ENCODE measurements at places on chromosomes 16 and 17.

DNA sequence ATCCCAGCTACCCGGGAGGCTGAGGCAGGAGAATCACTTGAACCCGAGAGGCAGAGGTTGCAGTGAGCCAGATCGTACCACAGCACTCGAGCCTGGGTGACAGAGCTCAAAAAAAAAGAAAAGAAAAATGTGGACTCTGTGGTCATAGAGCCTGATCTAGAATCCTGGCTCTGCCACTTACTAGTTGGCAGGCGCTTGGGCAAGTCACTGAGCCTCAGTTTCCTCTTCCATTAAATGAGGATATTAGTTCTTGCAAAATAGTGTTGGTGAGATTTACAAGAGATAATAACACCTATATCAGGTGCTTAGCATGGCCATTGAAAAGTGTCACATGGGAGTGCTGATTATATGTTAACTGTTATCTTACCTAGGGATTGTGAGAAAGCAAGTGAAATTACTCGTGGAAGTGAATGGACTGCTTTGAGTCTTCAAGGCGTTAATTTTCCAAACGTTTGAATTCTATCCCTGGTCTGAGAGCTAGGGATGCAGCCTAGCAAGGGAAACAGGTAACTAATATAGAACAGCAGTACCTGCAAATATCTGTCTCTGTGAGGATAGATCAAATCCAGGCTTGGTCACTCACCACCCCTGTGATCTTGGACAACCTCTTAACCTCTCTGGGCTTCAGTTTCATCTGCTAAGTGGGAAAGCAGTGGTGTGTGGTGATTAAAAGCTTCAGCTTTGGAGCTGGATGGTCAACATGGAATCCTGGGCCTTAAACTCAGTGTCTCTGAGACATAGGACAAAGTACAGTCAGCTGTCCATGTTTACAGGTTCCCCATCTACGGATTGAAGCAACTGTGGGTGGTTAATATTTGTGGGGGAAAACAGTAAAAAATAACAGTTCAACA lies 953 bp upstream of the NSMCE1 start:
- DNase-seq, result no peak

- no peak for DNase-seq
Measured at GRCh38 chr17:34637041-34637547, 57.7 kb downstream of the TMEM132E start.

- DNase-seq, result no peak
Measured at GRCh38 chr17:7211491-7212273, 8.0 kb downstream of the DLG4 start.

- DNase-seq, result no peak
Measured at GRCh38 chr17:33519692-33520091, 226.6 kb upstream of the ASIC2 start.

All from stimulated activated CD4-positive, alpha-beta T cell treated with anti-CD3 and anti-CD28 coated beads, Interleukin-4, amount 100 ng/mL, for 24 hours (primary cell).